Heart left ventricle (tissue), 16 donors: ENCODE measurements at places on chromosomes 2 and 18.

- H3K4me1 ChIP-seq, result peaks cover 30% of the 10 kb centered on the region
- H3K27me3 ChIP-seq, result peaks cover 28% of the 10 kb centered on the region
- no peak overlapping the region for H3K4me3 ChIP-seq
- H3K27ac ChIP-seq, result no peak overlapping the region
Measured at GRCh38 chr2:136121204-136121910, 3.4 kb upstream of the CXCR4 start.

DNA sequence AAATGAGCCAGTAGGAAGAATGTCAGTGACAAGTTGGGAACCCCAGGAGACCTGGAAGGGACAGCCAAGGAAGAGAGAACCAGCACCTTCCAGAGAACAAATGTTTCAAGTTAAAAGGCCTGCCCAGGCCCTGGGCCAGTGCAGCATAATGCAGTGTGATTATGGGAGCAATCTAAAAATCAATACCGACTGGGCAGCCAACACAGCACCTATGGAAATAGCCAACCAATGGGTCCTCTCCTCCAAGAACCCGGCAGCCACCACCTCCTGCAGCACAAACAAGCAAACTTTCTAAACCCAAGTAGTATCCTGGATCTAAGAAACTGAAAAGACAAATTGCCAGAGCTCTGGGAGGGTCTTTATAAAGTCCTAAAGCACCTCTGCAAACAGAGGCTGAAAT, 71.7 kb downstream of the CLHC1 start:
- no peaks in the 10 kb centered on the region for H3K27me3 ChIP-seq
- no peak overlapping the region for H3K27ac ChIP-seq
- peaks cover 58% of the 10 kb centered on the region for H3K4me1 ChIP-seq
- no peak overlapping the region for H3K4me3 ChIP-seq
- no peaks in the 10 kb centered on the region for H3K36me3 ChIP-seq

GRCh38 chr2:12679550-12680072, 37.1 kb upstream of the TRIB2 start:
- no peak overlapping the region for H3K27ac ChIP-seq
- no peak overlapping the region for H3K4me3 ChIP-seq
- H3K36me3 ChIP-seq, result no peaks in the 10 kb centered on the region
- no peak for DNase-seq
- H3K4me1 ChIP-seq, result no peaks in the 10 kb centered on the region

DNA sequence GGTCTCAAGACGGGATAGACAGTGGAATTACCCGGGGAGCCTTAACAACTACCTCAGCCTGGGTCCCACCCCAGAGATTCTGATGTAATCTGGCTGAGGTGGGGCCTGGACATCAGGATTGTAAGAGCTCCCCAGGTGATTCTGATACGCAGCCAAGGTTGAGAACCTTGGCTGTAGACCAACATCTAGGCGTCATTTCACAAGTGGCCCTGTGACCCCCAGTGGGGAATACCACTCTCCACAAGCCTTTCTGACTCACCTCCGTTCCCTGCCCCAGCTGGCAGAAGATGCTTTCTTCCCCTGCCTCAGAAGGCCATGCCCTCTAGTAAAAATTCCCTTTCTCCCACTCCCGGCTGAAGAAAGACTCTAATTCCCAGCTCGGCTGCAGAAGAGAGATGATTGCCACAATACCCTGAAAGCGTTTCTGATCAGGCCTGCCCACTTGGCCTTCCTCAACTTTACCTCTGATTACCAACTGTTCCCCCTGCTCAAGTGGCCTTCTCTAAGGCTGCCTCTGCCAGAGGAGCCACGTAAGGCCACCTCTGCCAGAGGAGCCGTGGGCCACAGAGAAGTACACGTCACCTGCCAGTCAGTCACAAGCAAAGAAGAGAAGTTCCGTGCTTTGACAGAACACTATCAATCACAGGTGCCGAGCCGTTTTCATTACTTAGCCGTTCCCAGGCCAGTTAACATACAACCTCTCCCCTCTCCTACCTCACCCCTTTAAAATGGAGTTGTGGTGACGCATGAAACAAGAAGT, 116.8 kb upstream of the PKDCC start:
- no peak for DNase-seq
- no peaks in the 10 kb centered on the region for H3K27me3 ChIP-seq
- peaks cover 54% of the 10 kb centered on the region for H3K4me1 ChIP-seq
- H3K36me3 ChIP-seq, result no peaks in the 10 kb centered on the region

- no peak overlapping the region for H3K4me3 ChIP-seq
- peaks cover 27% of the 10 kb centered on the region for H3K36me3 ChIP-seq
- peaks cover 75% of the 10 kb centered on the region for H3K4me1 ChIP-seq
- H3K27me3 ChIP-seq, result no peaks in the 10 kb centered on the region
- no peak for DNase-seq
Measured at GRCh38 chr18:48923746-48924629, 26.8 kb downstream of the SMAD7 start.

- H3K4me3 ChIP-seq, result no peak overlapping the region
- H3K4me1 ChIP-seq, result peaks cover 4% of the 10 kb centered on the region
- H3K36me3 ChIP-seq, result no peaks in the 10 kb centered on the region
- H3K27me3 ChIP-seq, result peaks cover 9% of the 10 kb centered on the region
Measured at GRCh38 chr2:47518497-47519146, 115.7 kb downstream of the MSH2 start.

- H3K4me3 ChIP-seq, result no peak overlapping the region
- no peaks in the 10 kb centered on the region for H3K36me3 ChIP-seq
- no peaks in the 10 kb centered on the region for H3K27me3 ChIP-seq
- no peak overlapping the region for H3K27ac ChIP-seq
Measured at GRCh38 chr18:45083226-45083855, 402.7 kb downstream of the SETBP1 start.
